Hippocampal formation (tissue), 2 donors: ENCODE measurements at places on chromosomes 4 and X.

DNA sequence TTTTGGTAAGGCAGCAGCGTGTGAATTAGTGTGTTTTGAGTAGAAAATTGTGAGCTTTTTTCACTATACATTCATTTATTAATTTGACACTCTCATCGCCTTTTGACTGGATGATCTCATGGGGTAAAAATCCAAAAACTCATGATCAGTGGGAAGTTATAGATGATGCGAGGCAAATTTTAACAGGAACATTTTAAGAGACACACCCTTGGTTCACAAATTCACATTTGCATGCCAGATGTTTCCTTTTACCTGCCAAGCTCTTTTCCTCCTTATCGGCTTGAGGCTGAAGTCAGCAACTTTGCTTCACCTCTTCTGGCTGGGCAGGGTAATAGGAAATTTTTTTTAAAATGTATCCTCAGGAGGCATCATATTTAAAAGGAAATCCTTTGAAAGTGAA, 318.0 kb upstream of the HS3ST1 start:
- no peak for DNase-seq

DNA sequence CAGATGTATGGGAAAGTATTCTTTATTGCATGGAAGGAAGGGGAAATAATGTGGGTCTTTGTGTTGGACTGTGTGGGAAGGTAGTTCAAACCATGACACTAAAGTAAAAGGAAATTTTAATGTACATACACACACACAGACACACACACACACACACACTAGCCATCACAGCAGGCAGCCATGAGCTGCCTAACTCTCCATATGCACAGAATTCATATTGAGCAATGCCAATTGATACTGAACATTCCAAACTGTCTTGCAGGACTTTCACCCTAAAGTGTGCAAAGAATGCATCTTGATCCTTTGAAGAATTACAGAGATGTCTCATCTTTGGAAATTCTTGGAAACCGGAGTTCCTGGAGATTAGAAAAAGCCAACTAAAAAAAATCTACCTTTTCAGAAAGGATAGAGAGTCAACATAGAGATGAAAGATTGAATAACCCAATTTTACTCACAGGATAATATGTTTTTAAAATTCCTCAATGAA, 120.6 kb upstream of the MBNL3 start:
- no peak for DNase-seq

DNA sequence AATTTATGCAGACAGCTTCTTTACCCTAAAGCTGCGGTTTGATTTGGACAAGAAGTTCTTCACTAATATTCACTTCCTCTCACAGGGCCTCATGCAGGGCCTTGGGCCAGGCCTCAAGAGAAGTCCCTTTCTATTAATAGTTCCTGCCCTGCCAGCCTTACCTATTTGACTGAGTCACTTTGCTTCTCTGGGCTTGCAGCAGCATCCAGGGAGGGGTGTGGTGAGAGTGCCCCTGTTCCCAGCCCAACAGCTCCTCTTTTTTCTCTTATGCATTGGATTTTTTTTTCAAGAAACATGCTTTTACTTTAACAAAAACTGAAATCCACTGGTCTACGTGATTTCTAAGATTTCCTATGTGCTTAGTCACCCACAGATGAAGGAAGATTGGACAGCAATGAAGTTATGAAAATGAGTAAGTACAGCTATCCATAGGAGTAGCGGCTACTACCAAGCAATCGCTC, 26.7 kb downstream of the FAM156B start:
- no peak for DNase-seq

GRCh38 chr4:76699751-76700310, 198.1 kb downstream of the SOWAHB start:
- no peak for DNase-seq

GRCh38 chr4:18934197-18934596, 912.6 kb upstream of the LCORL start:
- no peak for DNase-seq

DNA sequence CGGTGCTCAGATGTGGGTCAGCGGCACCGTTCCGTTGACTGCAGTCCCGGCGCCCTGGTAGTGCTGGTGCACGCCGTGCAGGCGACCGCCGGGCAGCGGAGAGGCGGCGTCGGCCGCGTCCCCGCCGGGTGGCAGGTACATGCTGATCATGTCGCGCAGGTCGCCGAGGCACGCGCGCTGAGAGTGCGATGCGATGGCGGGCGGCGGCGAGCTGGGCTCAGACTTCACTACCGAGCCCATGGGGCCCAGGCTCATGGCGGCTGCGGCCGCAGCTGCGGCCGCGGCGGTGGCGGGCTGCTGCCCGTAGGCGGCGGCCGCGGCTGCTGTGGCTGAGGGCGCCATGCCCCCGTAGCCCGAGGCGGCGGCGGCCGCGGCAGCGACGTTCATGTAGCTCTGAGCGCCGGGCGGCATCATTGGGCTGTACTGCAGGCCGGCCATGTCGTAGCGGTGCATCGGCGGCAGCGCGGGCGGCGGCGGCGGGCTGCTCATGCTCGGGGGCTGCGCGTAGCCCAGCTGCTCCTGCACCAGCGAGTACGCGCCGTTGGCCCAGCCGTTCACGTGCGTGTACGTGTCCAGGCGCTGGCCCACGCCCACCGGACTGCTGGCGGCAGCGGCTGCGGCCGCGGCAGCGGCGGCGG, 1.0 kb downstream of the SOX3 start:
- DNase-seq: peak; percentile 18

DNA sequence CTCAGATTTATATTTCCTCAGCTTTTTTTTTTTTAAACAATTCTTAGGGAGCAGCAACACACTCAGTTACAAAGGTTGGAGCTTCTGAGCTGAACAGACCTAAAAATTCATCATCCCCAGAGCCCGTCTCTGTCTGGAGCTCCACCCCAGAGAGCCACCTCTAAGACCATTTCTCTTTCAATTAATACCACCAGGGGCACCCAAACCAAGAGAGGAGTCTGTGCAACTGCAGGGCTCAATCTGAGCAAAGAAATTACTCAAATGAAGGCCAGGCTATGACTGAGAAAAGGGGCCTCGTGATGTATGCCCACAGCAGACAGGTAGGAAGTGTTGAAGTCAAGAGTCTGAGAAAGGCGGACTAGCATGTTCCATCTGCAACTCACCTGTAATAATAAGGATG, 95.5 kb downstream of the C4orf51 start:
- DNase-seq: no peak

DNA sequence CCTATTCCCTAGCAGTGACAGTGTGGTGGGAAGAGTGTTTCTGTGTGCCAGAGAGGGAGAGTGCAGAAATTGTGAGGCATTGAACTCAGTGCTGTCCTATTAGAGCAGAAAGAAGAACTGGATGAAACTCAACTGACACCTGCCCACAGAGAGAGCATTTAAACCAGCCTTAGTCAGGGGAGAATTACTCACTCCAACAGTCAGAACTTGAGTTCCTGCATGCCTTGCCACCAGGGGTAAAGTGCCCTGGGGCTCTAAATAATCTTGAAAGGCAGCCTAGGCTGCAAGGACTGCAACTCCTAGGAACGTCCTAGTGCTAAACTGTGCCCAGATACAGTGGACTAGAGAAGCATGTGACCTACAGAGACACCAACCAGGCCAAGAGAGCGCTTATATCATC, 12.8 kb downstream of the CYSLTR1 start:
- DNase-seq: no peak

DNA sequence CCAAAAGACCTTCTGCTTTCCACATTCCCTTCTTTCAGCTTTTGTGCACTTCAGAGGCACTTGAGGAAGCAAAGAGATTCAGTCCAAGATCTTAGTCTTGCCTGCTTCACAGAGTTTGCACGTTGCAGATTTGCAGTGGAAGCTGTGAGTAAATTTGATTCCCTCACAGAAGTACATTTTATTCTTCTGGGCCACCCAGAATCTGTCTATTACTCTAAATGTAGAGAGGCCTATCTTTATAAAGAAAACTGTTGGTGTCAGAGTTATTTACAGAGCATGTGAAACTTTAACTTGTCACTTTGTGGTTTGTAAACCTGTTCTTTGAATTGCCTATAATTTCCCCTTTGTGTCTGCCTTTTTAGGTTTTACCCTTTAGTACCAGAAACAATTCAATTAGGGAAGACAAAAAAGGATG, 15.5 kb downstream of the SPRY1 start:
- no peak for DNase-seq
